ENCODE measurements at places on chromosomes 1 and 21.
A peak's percentile ranks its signal among the peaks of the same experiment; 100 is the strongest.

- DNase-seq, result no peak
Measured at GRCh38 chr1:245715291-245715701, 560.5 kb downstream of the KIF26B start.

GRCh38 chr1:71223641-71224340 lies 143.0 kb upstream of the ZRANB2 start:
- no peak for DNase-seq

DNA sequence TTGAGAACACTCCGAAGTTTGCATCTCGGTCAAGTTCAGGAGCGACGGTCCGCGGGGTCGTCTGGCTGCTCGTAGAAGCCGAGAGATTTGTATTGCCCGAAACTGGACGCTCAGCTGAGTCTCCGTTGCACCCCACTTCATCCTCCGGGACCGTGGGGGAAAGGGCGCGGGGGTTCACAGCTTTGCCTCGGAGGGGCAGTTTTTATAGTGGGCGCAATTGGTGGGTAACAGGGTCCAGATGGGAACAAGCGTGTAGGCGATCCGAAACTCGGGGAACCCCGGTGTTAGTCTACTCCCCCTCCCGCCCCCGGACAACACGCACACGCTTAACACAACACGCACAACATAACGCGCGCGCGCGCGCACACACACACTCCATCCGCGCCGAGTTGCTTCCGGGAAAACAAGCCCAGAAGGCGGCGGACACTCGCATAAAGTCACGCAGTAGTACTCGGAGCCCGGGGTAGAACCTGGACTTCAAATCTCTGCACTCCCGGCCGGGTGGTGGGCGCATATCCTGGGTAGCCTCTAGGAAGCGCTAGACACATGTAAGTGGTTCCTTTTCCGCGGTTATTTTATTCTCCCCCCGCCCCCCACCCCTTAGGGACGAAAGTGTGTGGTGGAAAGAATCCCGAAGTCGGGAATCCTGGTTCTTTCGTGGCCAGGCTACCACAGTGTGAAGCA lies 1.1 kb upstream of the JUN start:
- DNase-seq, result peak; percentile 57

DNA sequence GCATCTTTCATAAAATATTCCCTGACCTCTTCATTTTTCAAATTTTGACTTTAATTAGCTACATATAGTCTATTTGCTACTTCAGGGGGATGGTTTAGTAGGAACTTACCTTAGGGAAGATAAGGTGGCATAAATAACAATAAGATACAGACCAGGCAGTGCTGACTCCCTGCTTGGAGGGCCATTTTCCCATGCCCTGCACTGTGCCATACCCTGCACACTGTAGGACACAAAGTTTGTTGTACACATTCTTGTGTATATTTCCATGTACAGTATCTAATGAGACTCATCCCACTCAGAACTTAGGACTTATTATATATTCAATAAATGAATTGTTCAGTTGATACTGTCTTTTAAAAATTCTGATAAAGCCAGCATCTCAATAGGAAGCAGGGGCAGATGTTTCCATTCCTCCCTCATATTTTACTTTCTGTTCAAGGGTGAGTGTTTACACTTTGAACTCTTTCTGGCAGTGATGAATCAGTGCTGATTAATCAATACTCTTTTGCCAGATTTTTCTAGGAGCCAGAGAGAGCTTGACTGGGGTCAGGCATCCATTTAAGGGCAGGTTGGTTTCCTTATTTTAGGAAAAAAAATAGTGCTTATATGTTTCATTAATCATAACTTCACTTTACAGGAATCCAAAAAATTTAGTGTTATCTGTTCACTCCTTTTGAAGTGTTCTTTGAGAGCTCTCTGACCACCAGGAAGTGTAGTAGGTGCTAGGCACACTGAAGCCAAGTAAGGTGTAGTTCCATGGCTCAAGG lies 30.6 kb downstream of the MPZL1 start:
- no peak for DNase-seq

DNA sequence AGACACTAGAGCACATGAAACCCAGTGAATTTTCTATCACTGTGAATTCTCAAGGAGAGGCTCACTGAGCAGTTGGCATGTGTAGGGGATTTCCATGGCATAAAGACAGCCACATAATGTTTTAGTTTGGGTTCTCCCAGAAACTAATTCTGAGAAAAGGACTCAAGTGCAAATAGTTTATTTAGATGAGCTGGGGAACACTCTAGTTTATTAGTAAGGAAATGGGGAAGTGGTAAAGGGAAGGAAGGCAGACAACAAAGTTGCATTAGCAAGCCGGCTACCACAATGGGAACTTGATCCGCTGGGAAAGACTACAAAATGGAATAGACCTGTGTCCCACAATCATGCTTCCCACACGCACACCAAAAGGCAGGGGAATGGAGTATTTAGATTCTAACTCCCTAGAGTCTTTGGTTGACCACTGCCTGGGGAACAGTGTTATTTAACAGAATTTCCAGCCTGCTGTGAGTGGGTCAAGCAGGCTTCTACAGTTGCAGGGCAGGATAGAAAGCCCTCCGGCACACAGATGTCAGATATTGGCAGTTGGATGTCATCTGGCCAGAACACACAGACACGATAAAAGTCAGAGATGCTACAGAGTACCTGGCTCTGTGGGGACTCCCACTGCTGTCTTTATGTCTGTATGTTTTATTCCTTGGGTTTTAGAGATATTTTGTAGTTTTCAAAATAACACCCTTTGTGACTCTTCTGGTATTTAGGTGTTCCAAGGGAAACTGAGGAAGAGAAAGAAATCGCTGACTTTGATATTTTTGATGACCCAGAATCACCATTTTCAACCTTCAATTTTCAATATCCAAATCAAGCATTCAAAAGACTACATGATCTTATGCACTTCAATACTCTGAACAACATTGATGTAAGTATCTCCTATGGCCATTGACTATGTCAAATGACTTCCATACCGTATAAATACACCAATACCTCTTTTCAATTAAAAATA lies 150.1 kb downstream of the PLA2G4A start:
- no peak for DNase-seq

DNA sequence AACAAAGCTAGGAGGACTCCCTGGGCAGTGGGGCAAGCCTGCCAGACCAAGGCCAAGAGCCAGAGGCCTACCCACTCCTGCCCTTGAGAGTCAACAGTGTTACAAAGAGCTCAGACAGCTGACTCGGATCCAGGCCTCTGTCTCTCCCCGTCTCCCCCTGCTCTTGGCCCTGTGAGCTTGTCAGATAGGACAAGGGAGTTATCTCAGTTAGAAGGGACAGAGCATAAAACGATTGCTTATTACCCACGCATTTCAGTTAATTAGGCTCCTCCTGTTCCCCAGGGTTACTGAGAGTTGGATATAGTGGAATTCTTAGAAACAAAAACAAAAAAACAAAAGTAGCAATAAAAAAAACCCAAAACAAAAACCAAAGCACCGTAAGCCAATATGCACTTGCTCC lies 1.3 kb downstream of the SLC41A1 start:
- DNase-seq, result no peak

DNA sequence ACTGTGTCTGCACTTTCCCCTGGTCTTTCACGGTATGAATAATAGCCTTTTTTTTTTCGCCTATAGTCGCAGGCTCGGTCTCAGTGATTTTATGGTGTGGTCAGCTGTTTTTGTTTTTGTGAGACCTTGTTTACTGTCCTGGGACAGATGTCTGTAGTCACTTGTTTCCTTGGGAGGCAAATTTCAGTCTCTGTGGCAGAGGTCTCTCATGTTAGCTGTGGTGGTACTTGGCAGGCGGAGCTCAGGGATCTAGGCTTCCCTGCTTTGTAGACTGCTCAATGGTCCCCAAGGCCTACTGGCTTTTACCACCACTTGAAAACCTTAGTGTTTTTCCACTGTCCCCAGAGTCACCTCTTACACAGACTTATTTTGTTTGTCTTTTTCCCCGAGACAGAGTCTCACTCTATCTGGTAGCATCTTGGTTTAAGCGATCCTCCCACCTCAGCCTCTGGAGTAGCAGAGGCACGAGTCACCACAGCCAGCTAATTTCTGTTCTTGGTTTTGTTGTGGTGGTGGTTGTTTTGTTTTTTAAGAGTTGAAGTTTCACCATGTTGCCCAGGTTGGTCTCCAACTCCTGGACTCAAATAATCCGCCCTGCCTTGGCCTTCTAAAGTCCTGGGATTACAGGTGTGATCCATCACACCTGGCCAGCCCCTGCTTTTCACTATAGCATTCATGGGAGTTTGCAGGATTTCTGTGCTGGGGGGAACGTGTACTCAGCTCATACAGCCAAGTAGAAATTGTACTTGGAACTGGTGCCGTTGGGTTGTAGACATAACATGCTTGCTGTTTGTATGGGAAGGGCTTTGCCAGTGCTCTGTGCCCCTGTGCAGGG lies 10.3 kb downstream of the RNU1-2 start:
- no peak for DNase-seq

- DNase-seq, result no peak
Measured at GRCh38 chr1:182170891-182171461, 109.5 kb upstream of the ZNF648 start.

GRCh38 chr1:116243333-116244054 lies 129.6 kb upstream of the ATP1A1 start:
- no peak for DNase-seq

- DNase-seq, result no peak
Measured at GRCh38 chr1:238152119-238152518, 261.4 kb upstream of the ZP4 start.

GRCh38 chr1:100304921-100305320 lies 38.9 kb downstream of the RTCA start:
- no peak for DNase-seq

- DNase-seq, result no peak
Measured at GRCh38 chr1:7538033-7538432, 233.1 kb upstream of the VAMP3 start.

- DNase-seq, result no peak
Measured at GRCh38 chr1:157089789-157090188, 9.8 kb downstream of the ETV3L start.

DNA sequence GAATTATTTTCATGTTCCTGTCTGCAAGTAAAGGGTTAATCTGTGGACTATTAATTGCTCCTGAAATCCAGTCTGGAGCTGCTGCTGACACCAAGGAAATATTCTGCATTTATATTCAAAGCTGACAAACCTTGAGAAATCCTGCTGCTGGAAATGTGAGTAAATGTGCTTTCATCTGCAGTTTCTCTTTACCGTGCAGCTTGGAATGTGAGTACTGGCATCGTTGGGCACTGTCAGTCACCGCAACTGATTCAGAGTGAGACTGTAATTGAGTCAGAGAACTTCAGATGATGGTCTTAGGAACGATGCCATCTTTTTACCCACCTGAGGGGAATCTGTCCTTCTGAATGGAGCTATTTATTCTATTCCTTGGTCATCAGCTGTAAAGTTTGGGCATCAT lies 420.6 kb downstream of the SIPA1L2 start:
- no peak for DNase-seq

GRCh38 chr21:37392441-37392840 lies 25.9 kb downstream of the DYRK1A start:
- no peak for DNase-seq

DNA sequence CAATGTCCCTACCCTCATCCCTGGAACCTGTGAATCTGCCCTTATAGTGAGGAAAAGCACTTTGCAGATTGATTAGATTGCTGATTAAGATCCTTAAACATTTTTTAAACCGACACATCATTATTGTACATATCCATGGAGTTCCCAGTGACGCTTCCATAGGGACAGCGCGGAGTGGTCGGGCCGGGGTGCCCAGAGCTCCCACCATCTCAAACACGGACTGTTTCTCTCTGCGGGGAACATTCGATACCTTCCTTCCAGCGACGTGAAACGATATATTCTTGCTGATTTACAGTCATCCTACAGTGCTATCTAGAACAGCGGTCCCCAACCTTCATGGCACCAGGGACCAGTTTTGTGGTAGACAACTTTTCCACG lies 4.0 kb downstream of the KRTAP10-12 start:
- no peak for DNase-seq

DNA sequence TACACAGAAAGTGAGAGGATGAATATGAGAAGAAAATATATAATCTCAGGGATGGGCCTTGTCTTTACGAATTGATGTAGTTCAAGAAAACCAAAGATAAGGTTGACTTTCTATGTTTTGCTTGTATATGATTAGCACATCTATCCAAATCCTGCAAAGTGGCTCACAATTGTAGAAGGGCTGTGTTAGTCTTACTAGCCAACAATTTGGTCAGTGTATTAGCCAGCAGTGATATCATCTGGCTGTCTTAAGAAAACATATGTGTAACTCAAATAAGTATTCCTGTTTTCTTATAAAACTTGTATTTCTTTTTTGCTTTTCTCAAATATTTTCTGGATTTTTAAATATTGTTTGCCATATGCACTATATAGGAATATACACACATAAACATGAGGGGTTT lies 5.5 kb downstream of the SDCCAG8 start:
- DNase-seq, result no peak

- DNase-seq, result no peak
Measured at GRCh38 chr1:177802304-177802703, 167.6 kb downstream of the SEC16B start.

DNA sequence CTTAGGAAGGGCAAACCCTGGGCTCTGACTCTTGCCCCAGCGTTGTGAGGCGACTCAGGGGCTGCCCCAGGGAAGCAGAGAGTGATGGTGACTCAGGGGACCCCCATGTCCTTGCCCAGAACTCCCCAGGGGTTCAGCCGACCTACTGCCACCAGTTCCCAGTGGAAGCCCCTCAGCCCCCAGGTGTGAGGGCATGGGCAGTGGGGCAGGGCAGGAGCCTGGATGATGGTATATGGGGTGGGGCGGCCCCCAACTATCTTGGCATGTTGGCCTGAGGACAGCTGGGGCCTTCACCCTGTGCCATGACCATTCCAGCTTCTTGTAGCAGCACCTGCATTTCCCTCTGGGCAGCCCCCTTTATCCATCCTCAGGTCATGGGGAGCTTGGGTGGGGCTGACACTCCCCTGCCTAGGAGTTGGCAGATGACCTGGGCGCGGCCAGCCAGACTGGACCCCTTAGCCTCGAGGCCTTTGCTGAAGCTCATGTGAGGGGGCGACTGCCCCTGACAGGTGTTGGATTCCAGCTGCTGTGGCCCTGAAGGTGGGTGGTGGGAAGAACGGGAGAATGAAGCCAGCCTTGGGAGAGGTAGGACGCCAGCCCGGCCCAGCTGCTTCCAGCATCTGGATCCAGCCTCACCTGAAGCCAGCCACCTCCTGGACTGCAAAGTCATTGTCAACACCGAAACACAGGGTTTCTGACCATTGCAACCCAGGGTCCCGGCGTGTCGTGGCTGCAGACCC lies 1.8 kb upstream of the FNDC10 start:
- DNase-seq, result no peak

DNA sequence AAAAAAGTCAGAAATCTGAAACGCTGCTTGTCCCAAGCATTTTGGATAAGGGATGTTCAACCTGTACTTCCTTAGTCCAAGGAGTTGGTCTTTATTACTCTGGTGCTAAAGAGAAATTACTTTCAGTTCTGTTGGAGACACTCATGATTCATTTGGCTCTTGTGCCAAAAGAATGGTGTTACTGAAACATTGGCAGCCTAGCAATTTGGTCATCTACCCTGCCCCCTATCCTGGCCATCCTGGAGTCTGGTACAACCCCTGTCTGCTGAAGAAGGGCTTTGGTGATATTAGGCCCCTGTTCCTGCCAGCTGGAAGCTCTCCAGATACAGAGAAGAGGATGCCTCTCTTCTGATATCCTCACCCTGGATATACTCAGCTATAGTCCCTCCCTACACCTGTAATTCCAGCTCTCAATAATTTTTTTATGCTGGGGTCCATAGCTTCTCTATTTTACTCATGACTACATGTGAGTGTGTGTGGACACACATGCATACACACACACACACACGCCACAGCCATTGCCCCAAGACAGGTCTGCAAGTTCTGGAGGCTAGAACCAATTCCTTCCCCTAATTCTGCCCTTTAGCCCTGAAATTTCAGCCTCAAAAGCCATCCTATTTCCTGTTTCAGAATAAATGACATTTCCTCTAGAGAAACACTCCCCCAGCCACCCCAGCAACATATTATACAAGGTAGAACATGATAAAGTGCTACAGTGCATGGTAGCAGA lies 40.0 kb downstream of the LHX8 start:
- no peak for DNase-seq
